ENCODE measurements at places on chromosomes 16 and 17.

GRCh38 chr16:66682271-66682670 lies 14.3 kb downstream of the CMTM4 start:
- DNase-seq = no peak

DNA sequence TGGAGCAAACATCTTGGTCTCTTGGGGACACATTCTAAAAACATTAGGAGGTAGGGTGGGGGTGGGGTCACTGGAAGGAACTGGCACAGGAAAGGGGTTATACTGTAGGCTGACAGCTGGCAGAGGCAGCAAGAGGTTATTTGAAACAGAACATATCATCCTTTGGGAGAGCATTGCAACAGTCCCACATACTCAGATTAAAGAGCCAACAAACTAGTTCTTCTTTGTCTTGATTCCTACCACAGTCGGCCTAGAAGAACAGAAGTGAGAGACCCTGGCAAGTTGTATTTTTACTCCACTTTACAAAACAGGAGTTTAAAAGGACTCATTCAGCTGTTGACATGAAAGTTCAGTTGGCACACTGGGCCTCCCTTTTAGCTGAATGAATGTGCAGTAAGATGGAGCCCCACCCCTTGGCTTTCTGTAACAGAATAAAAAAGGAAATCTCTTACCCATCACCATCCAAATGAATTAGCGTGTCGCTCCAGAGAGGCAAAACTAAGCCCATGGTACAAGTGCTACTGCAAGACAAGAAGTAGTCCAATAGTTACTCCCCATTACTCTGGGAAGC lies 54.6 kb upstream of the CORO6 start:
- DNase-seq = peak; percentile 35

GRCh38 chr16:27108051-27108770 lies 41.5 kb downstream of the C16orf82 start:
- DNase-seq = no peak

GRCh38 chr17:75525806-75526554 lies 483 bp downstream of the LLGL2 start:
- DNase-seq = no peak

DNA sequence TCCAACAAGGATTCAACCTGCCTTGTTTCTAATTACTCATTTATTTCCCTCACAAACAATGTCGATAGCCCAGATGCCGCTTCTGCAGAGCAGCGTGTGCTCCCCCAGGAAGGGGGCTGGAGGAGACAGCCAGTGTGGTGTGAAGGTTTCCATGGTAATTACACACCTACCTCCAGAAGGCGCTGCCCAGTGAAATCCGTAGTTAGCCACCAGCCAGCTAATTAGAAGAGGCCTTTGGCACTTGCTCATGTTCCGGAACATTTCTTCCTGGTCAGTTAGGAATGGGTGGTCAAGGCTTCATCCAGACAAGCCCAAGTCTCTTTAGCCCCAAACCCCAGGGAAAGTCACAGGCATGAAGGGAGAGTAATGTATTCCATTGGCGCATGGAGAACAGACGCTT lies 342.5 kb upstream of the C16orf82 start:
- DNase-seq = no peak

GRCh38 chr17:65202844-65203571 lies 65.8 kb downstream of the RGS9 start:
- no peak for DNase-seq

- DNase-seq = no peak
Observed at GRCh38 chr17:61202564-61202963, 197.1 kb upstream of the TBX2 start.

DNA sequence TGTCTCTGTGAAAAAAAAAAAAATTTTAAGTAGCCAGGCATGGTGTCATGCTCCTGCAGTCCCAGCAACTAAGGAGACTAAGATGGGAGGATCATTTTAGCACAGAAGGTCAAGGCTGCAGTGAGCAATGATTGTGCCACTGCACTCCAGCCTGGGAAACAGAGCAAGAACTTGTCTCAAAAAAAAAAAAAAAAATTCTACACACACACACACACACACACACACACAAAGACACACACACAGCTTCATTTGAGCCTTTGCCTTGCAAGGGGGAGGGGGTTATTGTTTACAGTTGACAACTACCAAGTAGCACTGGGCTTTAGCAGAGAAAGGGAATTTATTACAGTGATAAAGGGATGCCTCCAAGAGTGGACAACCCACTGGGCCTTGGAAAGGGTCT lies 4.9 kb upstream of the POLR3E start:
- DNase-seq = no peak

All from anterior cingulate cortex (tissue), 58 donors.